ENCODE measurements at places on chromosomes 7 and 10. TPM values are rescaled to one million over a fixed set of nuclear protein-coding genes. Genes with fewer than 3 reads are reported as not detected.

GRCh38 chr7:4556868-4557793, 125.0 kb upstream of the FOXK1 start:
- no peak for DNase-seq

RAMP3 gene
- total RNA-seq: 31.2 TPM

DNA sequence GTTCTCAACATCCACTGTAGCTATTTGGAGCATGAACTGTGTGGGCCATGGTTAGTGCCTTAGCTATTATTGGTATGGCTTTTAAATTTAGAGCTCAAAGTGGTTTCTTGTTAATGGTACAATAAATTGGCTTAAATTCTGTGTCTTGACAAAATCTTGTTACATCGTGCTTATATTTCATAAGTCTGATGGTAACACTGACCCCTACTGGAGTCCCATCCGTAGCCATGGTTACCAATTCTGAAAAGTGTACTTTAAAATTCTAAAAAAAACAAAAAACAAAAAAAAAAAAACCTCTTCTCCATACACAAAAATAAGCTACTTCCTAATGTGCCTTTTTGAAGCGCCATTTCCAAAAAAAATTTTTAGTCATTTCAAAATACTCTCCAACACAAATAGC, 6.4 kb upstream of the RPP30 start:
- no peak for DNase-seq

DNA sequence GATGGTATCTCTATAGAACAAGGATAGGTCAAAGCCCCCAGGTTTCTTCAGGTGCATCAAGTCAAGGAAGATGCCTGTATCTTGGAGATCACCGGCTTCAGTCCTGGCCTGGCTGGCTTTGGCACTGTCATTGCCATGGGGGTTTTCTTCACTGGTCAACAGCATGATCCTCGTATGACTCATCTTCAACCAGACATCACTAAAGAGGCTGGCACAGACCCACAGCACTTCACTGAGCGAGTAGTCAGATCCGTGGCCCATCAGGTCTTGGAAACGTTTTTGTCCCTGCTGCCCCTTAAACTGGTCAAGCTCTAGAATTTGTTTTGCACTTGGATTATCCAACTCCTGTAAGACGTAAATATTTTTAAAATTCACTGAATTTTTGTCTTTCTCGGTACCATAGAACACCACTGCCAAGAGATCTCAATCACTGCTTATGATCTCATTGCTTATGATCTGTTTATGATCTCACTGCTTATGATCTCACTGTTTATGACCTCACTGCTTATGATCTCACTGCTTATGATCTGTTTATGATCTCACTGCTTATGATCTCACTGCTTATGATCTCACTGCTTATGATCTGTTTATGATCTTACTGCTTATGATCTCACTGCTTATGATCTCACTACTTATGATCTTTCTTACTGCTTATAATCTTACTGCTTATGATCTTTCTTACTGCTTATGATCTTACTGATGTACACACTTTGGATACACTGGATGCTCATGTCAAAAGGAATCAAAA, 135.2 kb downstream of the CYP26A1 start:
- no peak for DNase-seq

DNA sequence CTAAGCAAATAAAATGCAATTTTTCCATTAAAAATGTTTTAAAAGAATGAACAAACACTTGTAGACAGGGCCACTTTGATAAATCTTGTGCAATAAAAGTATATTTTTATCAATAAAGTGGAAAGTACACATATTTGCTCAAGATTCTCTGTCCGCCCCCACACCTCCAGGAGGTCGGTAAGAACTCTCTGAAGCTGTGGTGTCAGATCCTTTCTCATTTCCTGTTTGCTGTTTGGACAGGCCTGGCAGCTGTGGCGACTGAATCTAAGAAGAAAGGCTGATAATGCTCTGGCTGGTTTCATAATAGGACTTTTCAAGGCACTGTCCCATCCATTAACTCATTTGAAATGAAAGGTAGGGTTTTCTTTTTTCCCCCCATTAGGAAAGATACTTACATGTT, 15.3 kb upstream of the ASB4 start:
- DNase-seq: no peak

PTEN gene
- 54.3 TPM for total RNA-seq

DNA sequence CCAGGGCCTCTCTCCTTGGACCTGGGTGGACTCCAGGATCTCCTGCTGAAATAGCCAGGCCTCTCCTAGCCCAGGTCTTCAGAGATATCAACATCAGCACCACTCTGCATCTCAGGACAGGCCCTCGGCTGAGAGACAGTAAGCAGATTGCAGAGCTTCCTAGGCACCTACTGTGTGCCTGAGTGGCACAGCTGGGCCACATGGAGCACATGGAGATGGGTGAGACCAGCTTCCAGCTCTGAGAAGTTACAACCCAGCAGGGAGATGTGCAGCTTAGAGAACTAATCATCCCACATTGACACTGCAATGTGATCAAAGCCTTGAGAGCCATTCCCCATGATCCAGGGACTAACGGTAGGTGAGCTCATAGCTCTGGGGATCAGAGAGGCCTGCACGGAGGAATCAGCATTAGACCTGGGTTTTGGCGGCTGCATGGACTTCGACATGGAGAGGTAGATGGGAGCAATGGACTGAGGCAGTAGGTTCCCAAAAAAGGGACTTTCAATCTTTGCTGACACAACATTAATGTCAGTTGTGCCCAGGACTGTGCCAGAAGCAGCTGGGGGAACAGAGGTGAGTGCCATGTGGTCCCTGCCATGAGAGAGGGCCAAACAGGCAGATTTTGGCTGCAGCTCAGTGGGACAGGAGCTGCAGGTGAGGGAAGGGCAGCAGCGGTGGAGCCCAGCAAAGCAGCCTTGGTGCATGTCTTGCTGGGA, 76.0 kb upstream of the LEP start:
- DNase-seq: no peak

ARMH3 gene
- total RNA-seq: 55.1 TPM

HOXA1 gene
- 0.13 TPM for total RNA-seq

- no peak for DNase-seq
These were observed 184.7 kb downstream of the DGKB start for GRCh38 chr7:14717816-14718215.

DNA sequence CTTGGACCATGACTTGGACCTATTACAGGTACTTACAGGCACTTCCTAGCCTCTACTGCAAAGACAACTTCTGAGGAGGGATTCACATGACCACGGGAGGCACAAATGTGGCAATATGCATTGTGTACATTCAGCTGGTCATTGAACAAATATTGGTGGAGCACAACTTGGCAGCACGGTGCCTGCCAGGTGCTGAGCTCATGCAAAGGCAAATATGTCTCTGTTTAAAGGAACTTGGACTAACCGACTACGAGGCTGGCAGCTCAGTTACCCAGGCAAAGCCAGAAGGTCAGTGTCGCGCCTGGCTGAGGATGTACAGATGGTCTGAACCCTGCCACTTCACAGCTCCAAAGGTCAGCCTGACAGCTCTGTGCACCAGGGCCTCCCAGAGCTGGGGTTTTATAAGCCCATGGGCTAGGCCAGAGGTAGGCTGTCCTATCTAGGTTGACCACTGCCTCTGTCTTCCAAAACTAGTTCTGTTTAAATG, 6.1 kb downstream of the DENND11 start:
- peak; percentile 39 for DNase-seq

DNA sequence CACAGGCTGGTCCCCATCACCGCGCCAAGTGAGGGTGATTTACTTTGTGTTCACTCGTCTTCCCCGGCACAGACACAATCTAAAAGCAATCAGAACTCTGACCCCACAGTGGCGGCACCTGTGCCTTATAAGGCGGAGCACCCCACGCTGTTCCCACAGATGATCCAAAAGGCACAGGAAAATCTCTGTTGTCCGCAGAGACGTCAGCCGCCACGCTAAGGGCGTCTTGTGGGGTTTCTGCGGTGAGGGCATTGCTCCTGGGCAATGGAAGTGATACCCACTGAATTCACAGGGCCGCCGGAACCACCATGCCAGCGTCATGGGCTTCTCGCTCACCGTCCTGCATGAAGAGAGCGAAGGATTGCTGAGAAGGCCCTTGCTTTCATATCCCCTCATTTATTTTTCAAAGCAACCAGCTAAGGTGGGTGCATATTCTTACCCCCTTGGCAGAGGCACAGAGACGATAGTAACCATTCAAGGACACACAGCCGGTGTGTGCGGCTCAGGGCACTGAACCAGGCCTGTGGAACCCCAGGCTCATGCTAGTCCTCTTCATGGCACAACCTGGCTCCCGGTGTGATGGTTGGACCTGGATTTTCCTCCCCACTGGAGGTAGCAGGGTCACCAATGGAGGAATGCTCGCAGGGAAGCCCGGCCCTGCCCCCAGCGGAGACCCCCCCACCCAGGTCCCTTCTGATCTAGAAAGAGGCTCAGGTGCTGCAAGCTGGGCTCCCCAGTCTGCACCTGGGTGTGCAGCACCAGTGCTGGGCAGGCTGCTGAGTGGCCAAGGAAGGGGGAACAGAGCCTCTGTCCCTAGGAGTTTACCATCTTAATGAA, 279.0 kb downstream of the TCERG1L start:
- DNase-seq: no peak

SHH gene
- not detected for total RNA-seq

- DNase-seq: peak; percentile 78
These were observed 9.3 kb downstream of the RPP38 start for GRCh38 chr10:15106352-15107013.

DNA sequence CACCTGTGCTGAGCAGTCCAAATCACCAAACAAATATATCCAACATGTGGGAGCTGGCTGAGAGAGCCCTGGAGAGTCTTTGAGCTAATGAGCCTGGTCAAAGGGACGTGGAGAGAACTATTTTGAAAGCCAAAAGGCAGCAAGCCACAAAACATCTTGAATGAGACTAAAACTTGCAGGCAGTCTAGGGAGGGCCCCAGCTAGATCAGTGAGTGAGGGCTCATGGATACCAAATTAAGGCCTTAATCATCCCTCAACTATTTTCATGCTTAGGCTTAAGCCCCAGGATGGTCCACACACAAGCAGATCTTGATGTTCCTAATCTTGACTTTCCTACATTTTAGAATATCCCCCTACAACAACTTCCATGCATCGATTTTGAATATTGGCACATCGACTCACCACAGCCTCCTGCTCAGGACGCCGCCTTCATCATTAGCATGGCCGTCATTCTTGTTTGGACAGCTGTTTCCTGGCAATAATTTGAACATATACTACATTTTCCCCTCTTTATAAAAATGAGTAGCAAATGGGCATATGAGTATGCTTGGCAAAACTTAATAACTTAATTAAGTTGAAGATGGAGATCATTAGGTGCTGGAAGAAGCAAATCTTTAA, 86.9 kb upstream of the ADAM12 start:
- DNase-seq: no peak

CYP26C1 gene
- total RNA-seq: 0.05 TPM

BLNK gene
- total RNA-seq: 0.73 TPM

- DNase-seq: no peak
These were observed 10.7 kb downstream of the CBLL1 start for GRCh38 chr7:107754642-107755041.

PCLO gene
- 3.8 TPM for total RNA-seq
